T-helper 2 cell (primary cell): ENCODE measurements at places on chromosomes 13 and 19.

DNA sequence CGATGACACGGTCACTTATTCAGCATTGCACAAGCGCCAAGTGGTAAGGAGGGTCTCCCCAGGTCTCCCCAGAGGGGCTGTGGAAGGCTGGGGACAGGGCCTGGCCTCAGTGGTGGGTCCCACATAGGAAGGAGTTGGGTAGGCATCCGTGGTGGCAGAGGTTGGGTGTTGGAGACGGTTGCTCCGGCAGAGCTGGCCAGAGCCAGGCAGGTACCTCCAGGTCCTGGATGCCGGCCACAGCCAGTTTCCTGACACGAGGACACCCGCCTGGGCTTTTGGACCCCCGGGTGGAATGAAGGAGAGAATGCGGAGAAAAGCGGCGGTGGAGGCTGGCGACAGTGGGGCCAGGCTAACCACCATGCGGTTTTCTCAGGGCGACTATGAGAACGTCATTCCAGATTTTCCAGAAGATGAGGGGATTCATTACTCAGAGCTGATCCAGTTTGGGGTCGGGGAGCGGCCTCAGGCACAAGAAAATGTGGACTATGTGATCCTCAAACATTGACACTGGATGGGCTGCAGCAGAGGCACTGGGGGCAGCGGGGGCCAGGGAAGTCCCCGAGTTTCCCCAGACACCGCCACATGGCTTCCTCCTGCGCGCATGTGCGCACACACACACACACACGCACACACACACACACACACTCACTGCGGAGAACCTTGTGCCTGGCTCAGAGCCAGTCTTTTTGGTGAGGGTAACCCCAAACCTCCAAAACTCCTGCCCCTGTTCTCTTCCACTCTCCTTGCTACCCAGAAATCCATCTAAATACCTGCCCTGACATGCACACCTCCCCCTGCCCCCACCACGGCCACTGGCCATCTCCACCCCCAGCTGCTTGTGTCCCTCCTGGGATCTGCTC is 1.3 kb upstream of the FFAR1 start:
- peak; percentile 38 for DNase-seq

- DNase-seq = no peak
Measured at GRCh38 chr13:33284031-33284430, 1.5 kb downstream of the STARD13 start.

DNA sequence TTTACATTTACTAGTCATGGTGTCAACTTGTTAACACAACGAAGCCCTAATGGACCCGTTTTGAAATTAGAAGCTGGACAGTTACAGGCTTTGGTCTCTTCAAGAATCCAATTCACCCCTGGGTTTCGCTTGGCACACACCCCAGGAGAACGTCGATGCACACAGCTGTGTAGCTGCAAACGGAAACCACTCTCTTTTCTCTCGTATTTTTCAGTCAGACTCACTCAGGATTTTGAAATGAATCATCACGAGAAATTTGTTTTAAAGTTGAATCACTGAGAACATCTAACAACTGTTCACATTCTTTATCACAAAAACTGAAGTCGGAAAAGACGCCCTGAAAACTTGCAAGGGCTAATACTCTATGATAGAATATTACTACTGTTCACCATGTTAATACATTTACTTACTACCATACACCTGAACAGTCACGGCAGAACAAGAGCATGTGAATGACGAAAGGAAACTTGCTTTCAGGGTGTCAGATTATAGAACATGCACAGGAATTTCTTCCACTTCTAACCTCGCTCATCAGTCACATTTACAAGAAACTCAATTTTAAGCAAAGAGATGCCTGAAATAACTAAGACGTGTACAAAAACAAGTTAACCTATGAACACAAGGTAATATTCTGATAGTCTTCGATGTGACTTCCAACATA is 4.7 kb downstream of the PNMA8A start:
- no peak for DNase-seq

DNA sequence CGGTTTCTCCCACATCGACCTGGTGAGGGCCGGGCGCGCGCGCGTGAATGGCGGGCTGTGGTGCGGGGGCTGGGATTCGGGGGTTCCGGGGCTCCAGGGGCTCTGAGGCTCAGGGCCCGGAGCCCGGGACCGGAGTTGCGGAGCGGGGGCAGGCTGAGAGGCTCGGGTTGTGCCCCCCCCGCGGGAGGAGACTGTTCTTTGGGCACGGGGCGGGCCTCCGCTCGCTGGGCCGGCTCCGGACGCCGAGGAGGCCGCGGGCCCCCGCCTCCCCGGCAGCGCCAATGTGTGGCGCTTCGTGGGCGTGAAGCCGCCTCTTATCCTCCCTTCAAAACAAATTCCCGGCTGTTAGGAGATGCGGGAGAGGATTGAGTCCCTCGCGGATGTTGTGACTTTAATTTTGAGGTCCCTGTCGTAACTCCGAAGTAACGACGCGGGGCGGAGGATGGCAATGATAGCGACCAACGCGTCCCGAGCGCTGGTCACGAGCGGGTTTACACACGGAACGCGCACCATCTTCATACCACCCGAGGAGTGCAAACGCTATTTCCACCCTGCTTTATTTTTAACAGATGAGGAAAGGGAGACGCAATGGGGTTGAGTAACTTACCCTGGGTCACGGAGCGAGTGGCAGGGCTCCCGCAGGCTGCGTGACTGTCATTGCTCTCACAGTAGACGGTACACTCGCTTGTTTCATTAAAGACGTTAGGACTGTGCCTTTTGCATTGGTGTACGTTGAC is 536 bp downstream of the UBA2 start:
- DNase-seq = peak; percentile 26

DNA sequence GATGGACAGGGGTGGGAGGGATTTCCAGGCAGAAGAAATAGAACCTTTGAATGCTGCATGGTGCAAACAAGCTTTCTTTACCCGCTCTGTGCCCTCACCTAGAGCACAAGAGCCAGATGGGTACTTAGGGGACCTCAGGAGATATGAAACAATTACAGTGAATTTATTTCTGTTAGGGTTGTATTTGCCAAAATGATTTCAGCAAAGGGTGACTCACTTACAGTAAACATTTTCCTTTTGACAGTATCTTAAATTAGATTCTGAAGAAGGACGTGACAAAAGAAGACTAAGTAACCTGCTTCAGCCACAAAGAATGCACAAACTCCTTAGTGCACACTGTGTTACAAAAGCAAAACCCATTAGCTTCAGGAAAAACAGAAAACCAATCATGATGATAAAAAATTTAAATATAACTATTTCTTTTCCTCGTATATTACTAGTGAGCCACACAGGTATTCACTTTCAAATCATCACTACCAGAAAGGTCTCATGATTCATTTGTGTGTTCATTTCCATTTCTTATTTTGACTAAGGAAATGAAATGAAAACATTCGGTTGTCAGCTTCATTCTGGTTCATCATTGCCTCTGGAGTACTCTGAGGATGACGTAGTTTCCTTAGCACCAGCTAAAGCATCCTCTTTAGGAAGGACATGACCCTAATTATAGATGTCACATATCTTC is 158.8 kb downstream of the NHLRC3 start:
- no peak for DNase-seq
